ENCODE measurements at places on chromosomes 7 and 10.

DNA sequence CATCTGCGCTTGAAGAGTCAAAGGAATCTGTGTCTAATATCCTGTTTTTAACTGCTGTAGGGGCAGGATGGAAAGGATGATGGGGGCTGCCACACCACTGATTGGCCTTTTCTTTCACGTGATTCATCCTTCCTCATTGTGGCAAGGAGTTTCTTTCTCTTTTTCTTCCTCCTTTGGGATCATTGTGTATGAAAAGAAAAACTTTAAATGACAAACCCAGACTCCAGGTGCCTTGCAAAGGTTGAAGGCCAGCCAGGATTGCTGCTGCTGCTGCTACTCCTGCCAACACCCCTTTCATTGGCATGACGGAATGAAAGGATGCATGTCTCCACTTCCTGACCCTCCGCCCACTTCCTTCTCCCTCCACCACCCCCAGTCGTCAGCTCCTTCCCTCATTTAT lies 6.5 kb upstream of the OIT3 start:
- DNase-seq: no peak

- DNase-seq: no peak
Measured at GRCh38 chr7:80659120-80660055, 20.9 kb downstream of the CD36 start.

DNA sequence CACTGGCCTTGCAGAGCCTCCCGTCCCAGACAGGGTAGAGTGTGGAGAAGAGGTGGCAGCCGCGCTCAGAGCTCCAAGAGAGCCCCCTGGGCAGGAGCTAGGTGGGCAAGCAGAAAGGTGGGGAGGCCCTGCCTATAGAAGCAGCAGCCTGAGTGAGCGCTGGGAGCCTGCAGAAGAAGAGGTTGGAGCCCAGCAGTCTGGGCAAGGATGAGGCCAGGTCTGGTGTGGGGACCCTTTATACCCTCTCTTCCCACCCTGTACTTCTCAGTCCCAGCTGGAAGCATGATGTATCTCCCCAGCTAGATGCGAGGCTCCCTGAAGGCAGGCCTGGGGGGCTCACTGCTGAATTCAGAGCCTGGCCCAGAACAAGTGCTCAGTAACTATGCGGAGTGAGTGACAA lies 44.5 kb upstream of the ZMIZ1 start:
- DNase-seq: no peak

GRCh38 chr10:130808686-130809085 lies 502.8 kb downstream of the TCERG1L start:
- DNase-seq: no peak

DNA sequence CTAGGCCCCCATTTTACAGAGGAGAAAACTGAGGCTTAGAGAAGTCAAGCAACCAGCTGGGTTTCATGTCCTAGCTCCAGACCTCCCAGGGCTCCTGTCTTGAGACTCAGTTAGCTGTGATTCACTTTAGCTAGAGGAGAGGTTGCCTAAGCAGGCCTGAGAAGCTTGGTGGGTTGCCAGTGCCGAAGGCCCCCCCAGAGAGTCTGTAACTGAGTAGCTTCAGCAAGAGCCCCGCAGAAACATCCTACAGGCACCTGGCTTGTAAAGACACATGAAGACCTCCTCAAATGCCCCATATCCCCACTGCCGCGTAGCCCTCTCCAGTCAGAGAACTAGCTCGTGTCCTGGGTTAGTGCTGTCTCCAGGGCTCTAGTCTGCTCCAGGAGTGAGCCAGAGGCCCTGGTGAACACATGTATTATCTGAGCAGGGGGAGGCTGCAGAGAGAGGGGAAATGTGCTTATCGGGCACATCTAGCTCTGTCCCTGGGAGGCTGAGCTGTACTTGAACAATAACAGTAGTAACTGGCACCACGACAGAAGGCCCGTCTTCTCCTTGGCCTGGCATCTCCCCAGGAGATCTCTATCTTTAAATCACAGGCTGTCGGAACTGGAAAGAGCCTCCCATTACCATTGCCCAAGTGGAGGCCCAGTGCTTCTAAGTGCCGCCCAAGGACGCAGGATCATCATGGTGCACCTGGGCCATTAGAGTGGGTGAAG lies 28.9 kb downstream of the UNC5B start:
- DNase-seq: no peak

DNA sequence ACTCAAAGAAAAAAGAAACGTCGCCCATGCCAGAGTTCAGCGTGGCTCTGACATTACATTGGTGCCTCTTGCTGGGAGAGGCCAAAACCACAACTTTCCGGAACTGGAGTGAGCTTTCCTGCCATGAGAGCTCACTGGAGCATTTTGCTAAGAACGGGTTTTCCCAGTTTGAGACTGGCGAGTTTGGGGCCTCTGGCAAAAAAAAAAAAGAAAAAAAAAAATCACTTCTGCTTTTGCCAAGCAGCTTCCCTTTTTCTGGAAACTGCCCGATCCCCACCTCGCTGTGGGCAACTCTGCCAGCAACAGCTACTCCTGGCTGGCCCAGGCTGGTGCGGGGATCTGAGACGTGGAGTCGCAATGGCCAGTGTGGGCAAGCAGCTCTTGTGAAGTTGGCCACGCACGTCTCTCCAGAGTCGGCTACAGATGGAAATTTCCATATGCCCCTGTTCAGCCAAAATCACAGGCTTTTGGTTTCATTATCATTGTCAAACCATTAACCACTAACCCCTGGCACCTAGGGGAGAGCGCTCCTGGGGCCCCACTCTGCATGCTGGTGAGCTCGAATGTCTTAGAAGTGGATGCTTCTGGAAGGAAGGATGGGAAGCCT lies 25.7 kb downstream of the PRKAG2 start:
- DNase-seq: no peak

DNA sequence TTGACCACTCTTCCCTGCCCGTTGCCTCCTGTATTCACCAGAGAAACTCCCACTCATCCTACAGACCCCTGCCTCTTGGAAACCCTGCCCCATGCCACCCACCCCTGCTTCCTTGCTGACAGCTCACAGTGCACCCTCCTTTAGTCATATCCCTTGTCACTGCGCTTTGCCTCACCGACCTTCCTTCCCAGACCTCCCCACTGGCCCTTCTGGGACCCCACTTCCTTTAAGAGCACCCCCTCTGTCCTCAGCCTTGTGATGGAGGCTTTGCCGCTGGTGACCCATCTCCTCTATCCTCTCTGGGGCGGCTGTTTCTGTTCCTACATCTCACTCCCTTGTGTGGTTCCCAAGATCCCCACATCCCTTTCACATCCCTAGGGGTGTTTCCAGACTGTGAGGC lies 92.8 kb upstream of the ZMIZ1 start:
- DNase-seq: no peak

- DNase-seq: no peak
Measured at GRCh38 chr10:14074062-14074884, 256.5 kb downstream of the FRMD4A start.

DNA sequence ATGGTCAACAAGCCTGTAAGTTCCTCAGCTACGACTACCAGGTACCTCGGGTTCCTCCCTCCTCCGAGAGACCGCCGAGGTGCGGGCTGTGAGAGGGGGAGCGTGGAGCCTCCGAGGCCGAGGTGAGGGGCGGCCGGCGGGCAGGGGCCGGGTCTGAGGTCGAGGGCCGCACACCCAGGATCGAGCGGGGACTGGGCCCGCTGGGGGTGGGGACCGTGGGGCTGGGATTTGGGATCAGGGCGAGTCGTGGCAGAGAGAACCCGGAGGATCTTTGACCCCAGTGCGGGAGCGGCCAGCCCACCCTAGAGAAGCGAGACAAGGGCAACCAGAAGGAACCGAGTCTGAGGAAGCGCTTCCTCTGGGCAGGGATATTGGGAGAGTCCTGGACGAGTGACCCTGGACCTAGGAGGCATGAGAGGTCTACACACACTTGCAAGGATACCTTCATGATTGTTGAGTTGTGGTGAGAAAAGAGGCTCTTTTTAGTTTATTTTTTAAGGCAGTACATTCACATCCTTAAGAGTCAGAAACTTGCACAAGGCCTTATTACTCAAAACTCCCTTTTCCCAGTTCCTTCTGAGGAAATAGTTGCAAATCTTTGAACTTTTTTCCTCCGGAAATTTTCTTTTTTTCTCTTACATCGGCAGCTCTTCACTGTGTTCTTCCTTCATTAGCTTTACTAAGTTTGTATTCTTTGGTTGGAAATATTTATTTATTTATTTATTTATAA lies 395 bp downstream of the ZNF487 start:
- no peak for DNase-seq

- DNase-seq: no peak
Measured at GRCh38 chr10:89502549-89502948, 32.8 kb downstream of the SLC16A12 start.

DNA sequence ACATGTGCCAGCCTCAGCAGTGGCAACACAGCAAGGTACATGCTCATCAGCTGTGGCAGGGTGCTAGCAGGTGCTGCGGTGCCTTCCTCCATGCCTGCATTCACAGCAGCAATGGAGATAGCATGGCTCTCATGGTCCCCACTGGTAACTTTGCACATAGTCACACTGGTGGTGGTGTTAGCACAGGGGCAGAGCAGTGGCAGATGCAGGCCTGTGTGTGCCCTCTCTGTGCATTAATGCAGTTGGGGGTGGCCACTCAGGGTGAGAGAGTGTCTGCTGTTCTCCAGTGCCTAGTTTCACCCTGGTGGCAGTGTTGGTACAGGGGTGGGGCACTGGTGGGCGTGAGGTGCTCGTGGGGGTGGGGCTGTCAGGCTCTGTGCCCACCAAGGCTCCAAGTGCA lies 17.7 kb upstream of the PPP1R3A start:
- no peak for DNase-seq

DNA sequence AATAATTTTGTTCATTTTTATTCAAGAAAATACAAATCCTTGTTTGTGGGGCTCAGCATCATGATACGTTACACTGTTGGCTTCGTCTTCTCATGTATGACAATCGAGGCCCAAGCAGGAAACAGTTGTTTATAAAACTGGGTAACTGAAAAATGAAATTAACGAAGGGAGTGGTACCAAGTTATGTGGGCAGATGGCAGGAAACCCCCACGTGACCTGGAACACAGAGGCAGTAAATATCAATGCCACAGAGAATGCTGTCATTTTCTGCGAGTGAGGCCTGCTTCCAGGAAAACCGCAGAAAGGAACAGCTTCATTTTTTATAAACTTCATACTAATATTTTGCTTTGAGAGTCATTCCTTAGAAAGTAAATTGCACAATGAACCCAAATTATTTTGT lies 201.0 kb upstream of the ADARB2 start:
- DNase-seq: peak; percentile 23
